GM12878 (cell line): ENCODE measurements at places on chromosomes 2 and 18. TPM values are rescaled to one million over a fixed set of nuclear protein-coding genes. Genes with fewer than 3 reads are reported as not detected.

The LHCGR gene
- not detected in 2 replicates for polyA plus RNA-seq

The CCDC102B gene
- polyA plus RNA-seq: 2.9 and 4.2 TPM in 2 replicates

The CNDP2 gene
- 196 and 200 TPM in 2 replicates for polyA plus RNA-seq

The PIEZO2 gene
- polyA plus RNA-seq: 13.8 and 21.6 TPM in 2 replicates

The FOSL2 gene
- 0.10 and 0.13 TPM in 2 replicates for polyA plus RNA-seq

The IL1F10 gene
- not detected in 2 replicates for polyA plus RNA-seq

The CCDC68 gene
- not detected in 2 replicates for polyA plus RNA-seq

The NOL4 gene
- 7.1 and 7.4 TPM in 2 replicates for polyA plus RNA-seq

The SLC23A3 gene
- polyA plus RNA-seq: 0.26 and 0.43 TPM in 2 replicates

The TET3 gene
- polyA plus RNA-seq: 1.7 and 2.1 TPM in 2 replicates

The SMC6 gene
- 45.5 and 52.2 TPM in 2 replicates for polyA plus RNA-seq
